Erythroblast (primary cell): ENCODE measurements at places on chromosomes 7 and 10.

DNA sequence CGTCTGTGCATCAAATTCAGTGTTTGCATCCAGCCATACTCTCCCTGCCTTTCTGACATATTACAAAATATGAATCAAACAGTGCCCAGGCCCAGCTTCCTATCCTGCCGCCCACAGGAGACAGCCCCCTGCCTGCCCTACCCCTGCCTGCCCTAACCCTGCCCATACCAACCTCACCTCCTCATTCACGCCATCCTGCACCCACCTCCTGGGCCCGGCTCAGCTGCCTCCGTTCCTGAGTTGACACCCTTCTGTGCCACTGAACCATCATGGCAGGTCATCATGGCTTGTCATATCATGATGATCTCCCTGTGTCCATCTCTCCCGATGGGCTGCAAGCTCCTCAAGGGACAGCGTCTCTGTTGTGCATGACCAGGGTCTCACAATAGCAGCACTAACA is 72.3 kb downstream of the TNS3 start:
- DNase-seq = no peak

- DNase-seq = no peak
These were observed 20.4 kb downstream of the BRI3 start for GRCh38 chr7:98301693-98302470.

GRCh38 chr7:140519007-140519399 is 39.7 kb upstream of the MKRN1 start:
- DNase-seq = no peak

GRCh38 chr10:42980553-42981357 is 96.1 kb upstream of the RET start:
- DNase-seq = no peak

DNA sequence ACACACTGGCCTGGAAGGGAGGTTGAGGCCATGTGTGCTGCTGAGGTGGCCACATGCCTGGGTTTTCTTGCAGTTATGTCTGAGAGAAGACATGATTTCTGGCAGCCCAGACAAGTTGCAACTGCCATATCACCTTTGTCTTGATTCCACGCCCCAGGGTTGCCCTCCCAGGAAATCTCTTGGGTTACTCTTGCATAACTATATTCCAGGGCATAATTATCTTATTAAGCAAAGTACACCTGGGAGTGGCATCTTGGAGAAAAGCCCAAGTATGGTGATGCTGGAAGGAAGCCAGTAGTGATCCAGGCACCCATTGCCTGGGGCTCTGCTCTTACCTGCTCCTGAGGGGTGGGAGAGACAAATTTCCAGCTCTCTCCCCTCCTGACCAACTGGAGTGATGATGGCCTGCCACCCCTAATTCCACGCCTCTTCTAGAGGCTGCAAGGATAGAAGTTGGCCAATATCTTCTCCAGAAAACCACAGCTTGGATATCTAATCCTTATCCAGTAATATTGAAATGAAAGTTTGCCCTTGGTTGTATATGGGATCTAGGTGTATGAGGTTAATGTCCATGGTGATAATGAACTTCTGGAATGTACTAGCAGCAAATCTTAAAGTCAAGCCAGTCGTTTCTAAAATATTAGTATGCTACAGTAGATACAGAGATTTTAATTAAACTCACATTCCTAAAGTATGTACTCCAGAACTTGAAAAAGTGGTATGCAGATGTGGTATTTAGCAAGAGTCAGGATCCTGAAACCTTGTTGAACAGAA is 5.0 kb downstream of the AKR1B10 start:
- DNase-seq = no peak

GRCh38 chr7:12137283-12137682 is 73.8 kb upstream of the TMEM106B start:
- no peak for DNase-seq
